ENCODE measurements at places on chromosomes 6 and 20.

GRCh38 chr6:163984124-163984936 is 569.8 kb downstream of the QKI start:
- DNase-seq, result no peak

DNA sequence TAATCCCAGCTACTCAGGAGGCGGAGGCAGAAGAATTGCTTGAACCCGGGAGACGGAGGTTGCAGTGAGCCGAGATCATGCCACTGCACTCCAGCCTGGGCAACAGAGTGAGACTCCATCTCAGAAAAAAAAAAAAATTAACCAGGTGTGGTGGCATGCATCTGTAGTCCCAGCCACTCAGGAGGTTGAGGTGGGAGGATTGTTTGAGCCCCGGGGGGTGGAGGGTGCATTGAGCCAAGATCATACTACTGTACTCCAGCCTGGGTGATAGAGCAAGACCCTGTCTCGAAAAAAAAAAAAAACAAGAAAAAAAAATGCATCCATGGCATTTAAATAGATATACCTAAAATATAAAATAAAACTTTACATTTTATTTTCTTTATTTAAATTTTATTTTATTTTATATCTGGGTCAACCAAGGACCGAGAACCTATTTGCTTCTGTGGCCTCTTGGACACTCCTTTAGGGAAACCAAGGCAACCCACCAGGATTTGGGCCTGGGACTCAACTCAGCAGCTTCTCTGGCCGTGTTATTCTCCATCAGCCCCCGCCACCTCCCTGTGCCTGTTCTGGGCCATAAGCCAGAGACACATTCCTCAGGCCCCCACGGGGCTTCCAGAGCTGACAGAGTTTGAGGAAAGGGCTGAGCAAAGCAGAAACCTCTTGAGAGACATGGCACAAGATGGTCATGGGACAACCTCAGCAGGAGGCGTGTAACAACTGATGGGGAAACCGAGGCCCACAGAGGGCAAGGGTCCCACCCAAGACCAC is 6.2 kb downstream of the SNTA1 start:
- DNase-seq, result no peak

DNA sequence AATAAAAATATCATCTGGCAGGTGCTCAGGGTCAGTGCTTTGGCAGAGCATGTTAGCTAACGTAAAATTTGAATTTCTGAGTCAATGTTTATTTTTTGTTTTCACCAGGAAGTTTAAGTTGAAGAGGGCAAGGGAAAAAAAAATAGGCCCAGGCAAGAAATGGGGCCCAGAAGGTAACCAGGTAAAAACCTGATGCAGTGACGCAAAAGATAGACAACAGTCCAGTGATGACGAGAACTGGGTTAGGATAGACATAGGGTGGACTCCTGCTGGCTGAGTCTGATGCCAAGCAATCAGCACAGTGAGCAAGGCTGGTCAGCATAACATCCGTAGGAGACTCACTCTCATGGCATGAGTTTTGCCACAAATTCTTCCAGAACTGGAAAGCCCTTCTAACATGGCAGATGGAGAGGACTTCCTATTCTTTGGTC is 42.2 kb downstream of the ZHX3 start:
- DNase-seq, result no peak

DNA sequence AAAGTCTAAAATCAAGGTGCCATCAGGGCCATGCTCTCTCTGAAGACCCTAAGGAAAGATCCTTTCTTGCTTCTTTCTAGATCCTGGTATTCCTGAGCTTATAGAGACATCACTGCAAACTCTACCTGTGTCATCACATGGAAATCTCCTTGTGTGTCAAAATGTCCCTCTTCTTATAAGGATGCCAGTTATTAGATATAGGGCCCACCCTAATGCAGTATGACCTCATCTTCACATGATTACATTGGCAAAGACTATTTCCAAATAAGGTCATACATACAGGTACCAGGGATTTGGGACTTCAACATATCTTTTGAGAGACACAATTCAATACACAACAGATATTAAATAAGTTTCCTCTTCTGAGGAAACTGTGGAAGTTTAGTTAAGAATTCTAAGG is 123.9 kb downstream of the UNC5CL start:
- no peak for DNase-seq

GRCh38 chr6:29490055-29490454 is 2.3 kb upstream of the MAS1L start:
- no peak for DNase-seq

- DNase-seq, result no peak
These were observed 115.1 kb downstream of the MAN1A1 start for GRCh38 chr6:119234457-119234856.

DNA sequence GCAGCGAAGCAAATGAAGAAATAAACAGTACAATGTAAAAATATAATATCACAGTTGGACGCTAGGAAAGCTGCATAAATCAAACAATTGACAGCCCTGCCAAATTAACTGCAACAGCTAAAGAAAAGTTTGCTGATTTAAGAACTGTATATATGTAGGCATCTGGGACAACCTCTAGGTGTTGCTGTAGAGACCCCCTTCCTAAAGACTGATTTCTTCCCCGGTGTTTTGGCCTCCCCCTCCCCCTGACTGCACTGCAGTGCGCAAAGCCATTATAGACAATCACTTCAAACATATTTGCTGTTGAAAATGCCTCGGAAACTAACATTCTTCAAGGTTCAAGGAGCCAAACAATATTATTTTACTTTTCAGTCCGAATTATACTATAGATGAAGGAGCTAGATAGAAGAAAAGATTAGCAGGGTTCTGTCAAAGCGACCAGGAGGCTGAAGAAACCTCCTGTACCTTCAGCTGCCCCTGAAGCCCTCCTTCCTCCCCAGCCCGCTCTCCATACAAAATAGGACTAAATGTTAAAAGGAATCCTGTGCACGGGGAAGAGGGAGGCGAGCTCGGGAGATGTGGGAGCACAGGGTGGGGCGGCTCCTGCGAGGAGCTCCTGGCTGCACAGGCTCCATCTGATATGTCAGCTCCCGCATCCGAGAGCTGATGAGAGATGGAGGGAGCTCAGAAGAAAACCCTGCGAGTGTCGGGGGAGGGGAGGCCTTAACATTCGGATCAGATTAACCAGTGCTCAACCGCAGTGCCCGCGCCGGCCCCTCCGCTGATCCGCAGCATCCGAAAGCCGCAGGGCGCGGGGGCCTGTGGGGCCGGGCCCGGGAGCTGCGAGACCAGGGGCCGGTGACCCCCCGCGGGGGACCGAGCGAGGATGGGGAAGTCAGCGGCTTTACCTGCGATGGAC is 822 bp downstream of the ELOVL4 start:
- DNase-seq, result peak; percentile 29

DNA sequence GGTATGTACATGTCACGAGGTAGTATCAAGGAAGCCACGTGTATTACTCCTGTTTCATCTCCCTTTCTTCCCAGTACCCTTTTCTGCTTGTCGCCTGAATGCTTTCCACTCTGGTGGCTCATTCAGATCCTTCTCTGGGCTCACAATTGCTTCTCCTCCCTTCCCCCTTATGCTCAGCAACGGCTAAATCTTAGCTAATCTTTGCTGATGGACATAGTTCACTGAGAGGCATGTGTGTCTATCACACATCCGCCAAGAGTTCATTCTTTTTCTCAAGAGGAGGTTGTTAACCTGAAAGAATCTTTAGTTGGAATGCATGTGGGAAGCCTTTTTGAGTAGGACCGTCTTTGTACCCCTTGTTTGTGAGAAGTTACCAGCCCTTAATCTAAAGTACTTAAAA is 25.8 kb upstream of the MROH8 start:
- DNase-seq, result no peak

- DNase-seq, result no peak
These were observed 16.0 kb downstream of the MAP7 start for GRCh38 chr6:136534268-136534667.

- no peak for DNase-seq
These were observed 62.9 kb upstream of the TULP4 start for GRCh38 chr6:158249340-158249836.

DNA sequence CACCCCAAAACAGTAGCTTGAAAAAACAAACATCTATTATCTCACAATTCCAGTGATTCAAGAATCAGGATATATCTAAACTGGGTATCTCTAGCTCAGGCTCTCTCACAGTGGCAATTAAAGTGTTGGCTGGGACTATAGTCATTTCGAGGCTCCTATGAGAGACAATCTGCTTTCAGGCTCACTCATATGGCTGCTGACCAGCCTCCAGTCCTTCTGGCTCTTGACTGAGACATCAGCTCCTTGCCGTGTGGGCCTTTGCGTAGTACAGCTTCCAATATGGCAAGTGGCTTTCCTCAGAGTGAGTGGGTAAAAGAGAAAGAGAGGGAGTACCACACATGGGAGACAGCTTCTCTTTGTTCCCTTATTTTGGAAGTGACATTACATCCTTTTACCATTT is 327.2 kb downstream of the CENPW start:
- DNase-seq, result no peak

GRCh38 chr20:2224368-2224639 is 71.5 kb upstream of the TGM3 start:
- DNase-seq, result no peak

DNA sequence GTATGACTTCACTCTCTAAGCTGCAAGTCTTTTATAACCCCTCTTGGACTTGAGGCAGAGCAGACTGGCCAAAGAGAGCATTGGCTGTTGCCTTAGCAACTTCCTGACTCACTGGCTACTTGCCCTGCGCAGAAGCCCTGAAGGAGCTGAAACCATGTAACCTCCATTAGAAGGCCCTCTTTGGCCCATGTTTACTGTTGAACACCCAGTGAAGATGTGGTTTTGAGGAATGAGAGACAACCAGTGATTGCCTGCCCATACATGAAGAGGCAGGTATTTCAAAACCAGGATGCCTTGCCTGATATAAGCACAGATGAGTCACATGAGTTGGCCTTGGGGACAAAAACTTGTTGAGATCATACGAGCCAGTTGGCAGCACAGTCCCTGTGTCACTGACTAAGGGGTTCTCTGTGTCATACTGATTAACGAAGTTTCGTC is 182.5 kb downstream of the EDN1 start:
- no peak for DNase-seq

DNA sequence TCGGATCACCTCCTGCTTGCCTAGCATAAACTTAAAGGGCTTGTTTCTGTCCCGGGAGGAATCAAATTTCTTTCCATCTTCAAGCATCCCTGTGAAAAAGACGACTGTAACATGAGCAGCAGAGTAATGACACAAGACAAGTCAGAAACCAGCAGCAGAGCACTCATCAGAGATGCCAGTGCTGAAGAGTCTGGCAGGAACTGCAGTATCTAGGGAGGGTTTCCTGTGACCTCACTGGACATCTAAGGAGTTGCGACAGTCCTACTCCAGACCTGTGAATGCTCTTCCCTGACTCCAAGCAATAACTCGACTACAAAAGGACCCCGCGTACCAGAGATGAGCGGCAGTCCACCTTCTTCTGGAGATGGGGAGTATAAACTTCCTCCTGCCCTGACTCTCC is 17.3 kb downstream of the FKBP1A start:
- no peak for DNase-seq

DNA sequence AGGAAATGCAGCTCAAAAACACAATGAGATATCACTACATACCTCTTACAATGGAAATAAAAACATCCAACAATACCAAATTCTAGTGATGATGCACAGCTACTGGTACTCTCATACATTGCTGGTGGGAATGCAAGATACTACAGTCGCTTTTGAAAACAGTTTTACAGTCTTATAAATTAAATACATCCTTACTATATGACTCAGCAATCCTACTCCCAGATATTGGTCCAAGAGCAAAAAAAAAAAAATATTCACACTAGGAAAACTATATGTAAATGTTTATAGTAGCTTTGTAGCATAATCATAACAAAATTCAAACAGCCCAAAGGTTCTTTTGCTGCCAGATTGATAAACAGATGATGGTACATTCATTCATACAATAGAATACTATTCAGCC is 217.4 kb upstream of the FAM83B start:
- DNase-seq, result no peak

- DNase-seq, result peak; percentile 41
These were observed 83.3 kb downstream of the SYCP2 start for GRCh38 chr20:59850018-59850641.

- no peak for DNase-seq
These were observed 118.5 kb downstream of the DLL1 start for GRCh38 chr6:170172392-170172791.

- no peak for DNase-seq
These were observed 26.5 kb downstream of the PMEPA1 start for GRCh38 chr20:57683287-57683686.

GRCh38 chr6:25851961-25852360 is 20.1 kb upstream of the SLC17A1 start:
- DNase-seq, result no peak

DNA sequence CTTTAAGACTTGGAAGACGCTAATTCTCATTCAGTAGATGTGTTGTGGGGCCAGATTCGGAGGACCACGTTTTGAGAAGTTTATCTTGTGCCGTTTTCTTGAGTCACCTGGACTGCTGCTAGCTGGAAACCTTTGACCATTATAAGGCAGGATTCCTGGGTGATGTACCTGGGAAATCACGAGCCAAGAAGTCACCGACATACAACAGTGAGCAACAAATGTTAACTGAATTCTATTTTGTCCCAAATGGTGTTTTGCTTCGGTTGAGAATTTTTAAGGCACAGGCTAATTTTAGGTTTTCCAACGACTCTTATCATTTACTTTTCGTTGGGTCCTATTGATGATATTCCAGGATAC is 93.4 kb upstream of the BTN3A2 start:
- no peak for DNase-seq

DNA sequence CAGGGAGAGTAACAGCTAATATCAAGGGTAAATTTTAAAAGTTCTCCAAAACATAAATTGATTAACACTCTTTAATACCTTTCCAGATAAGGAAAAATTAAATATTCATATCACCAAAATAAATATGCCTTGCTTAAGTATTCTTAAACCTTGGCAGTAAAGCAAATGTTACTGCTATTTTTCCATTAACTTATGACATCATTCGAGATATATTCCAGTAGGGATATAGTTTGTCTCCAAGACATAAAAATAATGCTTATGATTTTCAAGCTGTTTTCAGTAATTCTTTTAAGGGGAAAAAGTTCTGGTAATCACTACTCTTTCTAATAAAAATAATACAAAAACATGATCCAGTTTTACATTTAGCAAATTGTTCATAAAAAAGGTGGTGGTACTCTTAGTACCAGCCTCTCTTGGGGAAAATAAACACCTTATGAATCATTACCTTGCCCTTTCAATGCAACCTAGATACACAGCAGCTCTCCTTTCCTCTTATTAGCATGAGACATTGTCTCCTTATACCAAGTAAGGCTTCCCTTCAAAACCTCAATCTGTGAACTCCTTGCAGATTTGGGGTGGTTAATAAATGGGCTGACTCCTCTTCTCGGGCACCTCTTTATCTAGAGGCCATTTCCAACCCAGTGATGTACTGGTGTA is 31.5 kb upstream of the LTV1 start:
- DNase-seq, result no peak
